Activated naive CD8-positive, alpha-beta T cell treated with anti-CD3 and anti-CD28 coated beads, Interleukin-2, amount 10 ng/mL, durations not matched to agents 7 days and 5 days (primary cell): ENCODE measurements at places on chromosomes 1 and 21. TPM values are rescaled to one million over a fixed set of nuclear protein-coding genes. Genes with fewer than 3 reads are reported as not detected.

GRCh38 chr1:110038271-110038670, 3.8 kb downstream of the STRIP1 start:
- DNase-seq, result no peak

The GSTM5 gene
- not detected for total RNA-seq

The CAPN8 gene
- not detected for total RNA-seq

DNA sequence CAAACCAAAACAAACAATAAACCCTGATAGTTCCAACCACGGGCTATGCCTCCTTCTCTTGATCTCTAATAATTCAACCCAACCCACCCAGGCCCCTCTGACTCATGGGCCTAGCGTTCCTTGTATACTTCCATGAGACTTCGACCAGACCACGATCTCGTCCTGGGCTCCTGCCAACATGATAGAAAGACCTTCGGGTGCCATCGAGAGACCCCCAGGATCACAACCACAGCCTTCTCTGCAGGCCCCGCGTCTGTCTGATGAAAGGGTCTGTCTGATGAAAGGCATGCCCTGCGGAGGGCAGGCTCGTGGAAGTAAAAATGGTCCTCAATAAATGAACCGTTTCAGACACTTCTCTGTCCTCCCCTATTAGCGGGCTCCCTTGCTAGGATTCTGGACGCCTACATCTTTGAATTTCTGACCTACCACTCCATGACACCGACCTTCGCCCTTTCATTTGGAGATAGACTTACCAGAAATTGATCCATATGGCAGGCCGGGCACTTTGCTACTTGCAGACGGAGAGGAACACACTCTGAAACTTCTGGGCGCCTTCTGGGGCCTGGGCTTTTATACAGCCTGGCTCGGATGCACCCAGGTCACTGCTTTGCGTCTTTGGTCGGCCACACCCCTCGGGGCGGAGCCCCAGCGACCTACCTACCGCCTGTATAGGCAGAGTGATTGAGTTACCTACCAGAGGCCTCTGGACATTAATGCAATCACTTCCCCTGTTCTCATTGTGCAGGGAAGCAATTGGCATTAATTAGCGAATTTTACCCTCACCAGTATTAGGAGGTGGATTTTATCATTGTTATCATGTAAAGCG, 5.3 kb upstream of the KLF18 start:
- no peak for DNase-seq

DNA sequence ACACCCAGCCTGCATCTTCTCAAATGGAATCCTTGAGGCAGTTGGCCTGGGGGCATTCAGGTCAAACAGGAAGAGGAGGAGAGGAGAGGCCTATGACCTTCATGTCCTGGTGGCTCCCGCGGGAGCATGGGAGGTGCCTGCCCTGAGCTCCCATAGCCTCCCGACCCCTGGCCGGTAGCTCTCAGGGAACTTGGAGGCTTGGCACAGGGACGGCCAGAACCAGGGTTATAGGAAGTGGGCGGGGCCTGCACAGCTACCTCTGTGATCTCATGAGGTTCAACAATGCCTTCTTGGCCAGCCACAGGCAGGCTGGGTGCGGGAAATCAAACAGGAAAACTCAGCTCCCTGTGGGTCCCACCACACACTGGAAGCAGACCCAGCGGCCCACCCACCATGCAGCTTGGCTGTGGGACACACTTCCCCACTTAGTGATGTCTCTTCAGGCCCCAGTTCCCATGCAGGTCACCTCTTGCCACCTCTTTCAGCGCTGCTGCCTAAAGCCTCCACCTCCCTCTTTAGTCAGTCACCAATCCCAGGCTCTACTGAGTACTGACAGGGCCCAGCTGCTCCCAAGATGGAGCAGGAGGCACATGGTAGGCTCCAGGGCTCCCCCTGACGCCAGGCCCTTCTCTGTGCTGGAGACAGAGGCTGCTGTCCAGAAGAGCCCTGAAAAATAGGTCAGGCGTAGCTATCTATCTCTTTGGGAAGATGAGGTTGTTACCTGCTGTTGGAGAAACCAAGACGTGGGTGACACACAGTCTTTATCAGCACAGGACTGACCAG, at the start of gene SLFNL1:
Gene SLFNL1 (minus strand): TSS at position 200 of the 783 bp plus-strand sequence. CDS start 1,065 bp downstream, outside the sequence.
- DNase-seq, result no peak

- DNase-seq, result no peak
Measured at GRCh38 chr1:164186881-164187280, 372.1 kb upstream of the PBX1 start.

GRCh38 chr21:37071561-37072273, 1.2 kb downstream of the PIGP start:
- no peak for DNase-seq

GRCh38 chr1:21174654-21175323, 1.9 kb downstream of the EIF4G3 start:
- DNase-seq, result no peak

The CA6 gene
- 41.8 TPM for total RNA-seq
